Aorta (tissue), 5 donors: ENCODE measurements at places on chromosomes 3 and 15. TPM values are rescaled to one million over a fixed set of nuclear protein-coding genes. Genes with fewer than 3 reads are reported as not detected.
A peak's percentile ranks its signal among the peaks of the same experiment; 100 is the strongest.

GRCh38 chr3:149959443-149959842 is 11.3 kb downstream of the PFN2 start:
- no peak for DNase-seq

GRCh38 chr3:141523615-141524375 is 37.0 kb downstream of the RASA2 start:
- DNase-seq = no peak

- no peak for DNase-seq
These were observed 115.5 kb upstream of the NECTIN3 start for GRCh38 chr3:110956081-110956480.

GRCh38 chr3:73427048-73427706 is 197.6 kb downstream of the PDZRN3 start:
- DNase-seq = no peak

DNA sequence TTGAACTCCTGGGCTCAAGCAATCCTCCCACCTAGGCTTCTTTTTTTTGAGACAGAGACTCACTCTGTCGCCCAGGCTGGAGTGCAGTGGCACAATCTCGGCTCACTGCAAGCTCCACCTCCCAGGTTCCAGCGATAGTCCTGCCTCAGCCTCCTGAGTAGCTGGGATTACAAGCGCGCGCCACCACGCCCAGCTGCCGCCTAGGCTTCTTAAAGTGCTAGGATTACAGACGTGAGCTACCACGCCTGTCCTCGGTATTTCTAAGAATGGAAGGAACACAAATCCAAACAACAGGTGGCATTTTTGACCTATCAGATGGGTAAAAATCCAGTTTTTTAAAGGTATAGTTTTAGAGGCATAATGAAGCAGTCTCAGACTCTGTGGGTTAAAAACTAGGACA is 113.8 kb downstream of the ANP32A start:
- DNase-seq = no peak

DNA sequence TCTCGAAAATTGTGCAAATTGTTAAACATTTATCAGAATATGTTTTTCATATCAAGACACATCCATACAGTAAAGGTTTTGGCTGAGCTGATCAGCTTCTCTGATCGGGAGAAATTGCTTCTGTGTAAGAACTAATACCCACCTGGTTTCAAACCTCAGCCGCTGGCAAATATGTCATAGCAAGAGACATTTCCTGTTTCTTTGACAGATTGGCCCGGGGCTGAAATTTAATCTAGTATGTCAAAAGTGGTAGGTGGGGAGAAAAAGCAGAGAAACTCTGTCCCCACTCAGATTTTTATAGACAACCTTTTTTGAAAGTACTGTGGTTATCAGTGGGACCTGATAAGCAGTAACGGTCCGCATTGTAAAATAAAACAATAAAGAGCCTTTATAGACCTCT is 88.8 kb upstream of the SLC24A5 start:
- DNase-seq = no peak

ADAMTS7 gene
- polyA plus RNA-seq = 3.9 TPM

- peak; percentile 57 for DNase-seq
These were observed 12.3 kb downstream of the BOC start for GRCh38 chr3:113223475-113224281.

LRRFIP2 gene
- 44.5 TPM for polyA plus RNA-seq

DNA sequence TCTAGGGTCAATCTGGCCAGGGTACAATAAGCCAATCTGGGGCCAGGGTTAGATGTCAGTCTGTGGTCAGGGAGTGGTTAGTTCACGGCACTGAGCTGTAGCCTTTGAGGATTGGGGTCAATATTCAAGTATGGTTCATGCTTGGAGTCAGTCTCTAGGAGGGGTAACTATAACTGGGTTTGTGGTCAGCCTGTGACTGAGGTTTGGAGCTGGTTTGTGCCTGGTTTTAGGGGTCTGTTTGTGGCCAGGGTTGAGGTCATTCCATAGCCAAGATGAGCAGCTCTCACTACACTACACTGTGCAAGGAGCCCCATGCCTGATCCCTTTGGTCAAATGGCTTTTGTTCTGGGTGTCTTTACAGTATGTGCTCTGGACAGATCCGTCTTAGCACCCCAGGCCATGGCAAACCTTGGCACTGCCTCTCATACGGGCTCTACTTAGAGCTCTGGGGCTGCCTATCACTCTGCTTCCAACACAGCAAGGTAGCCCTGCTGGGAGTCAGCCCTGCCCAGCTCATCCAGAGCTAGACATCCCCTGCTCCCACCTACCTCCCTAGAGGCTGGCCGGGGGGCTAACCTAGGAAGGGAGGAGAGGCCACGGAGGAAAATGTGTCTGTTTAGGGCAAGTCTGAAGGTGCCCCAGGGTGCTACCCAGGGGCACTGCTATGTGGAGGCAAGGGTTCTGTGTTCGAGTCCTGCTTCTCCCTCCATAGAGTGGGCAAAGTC is 63.3 kb upstream of the CORO2B start:
- DNase-seq = no peak

MNS1 gene
- 2.5 TPM for polyA plus RNA-seq

DNA sequence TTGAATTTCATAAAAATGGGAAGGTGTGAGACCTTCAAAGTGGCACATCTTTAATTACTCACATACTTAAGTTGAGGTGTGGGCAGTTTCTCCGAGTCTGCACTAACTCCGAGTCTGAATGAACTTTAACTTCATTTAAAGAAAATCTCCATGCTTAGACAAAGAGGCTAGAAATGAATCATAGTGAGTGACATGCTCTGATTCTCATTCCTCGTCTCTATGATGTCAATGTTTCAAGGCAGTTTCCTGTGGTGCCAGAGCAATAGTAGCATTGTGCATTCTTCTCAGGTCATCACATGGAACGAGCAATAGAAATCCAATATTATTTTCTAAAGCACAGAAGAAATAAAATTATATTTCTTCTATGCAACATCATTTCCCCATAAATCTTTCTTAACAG is 224.8 kb downstream of the KCNMB2 start:
- no peak for DNase-seq

DNA sequence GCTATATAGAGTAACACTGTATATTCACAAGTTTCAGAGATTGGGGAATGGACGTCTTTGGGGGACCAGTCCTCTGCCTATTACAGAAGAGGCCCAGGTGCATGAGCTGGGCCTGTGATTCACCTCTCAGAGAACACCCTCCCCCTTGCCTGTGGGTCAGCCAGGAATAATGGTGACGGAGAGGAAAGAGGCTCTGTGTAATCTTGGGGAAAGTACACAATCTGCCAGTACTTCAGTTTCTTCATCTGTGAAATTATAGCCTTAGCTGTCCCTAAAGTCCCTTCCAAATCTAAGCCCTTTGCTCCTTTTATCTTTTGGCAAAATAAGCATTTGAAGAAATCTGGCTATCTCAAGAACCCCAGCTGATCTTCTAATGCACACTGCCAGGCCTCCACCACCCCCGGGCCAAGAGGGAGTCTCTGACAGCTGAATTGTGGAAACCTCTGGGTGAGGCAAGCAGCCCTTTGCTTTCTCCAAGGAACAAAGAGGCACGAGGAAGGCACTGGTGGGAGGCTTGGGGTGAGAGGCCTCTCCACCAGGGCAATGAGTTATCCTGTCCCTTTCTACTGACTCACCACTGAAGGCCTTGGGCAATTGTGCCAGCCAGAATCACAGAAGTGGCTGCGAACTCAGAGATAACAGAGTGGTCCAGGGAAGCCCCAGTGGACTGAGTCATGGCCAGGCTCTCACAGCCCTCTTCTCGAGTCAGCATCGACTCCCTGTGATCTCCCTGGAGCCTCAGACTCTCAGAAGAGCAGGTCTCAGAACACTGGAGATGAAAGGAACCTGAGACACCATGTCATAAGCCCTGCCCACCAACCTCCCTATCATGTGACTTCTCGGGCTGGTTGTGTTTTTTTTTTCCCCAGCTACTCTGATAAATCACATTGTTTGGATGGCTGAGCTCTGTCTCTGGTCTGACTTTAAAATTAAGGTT is 31.8 kb downstream of the CCNL1 start:
- DNase-seq = peak; percentile 73

- DNase-seq = no peak
These were observed 106.6 kb upstream of the SEMA6D start for GRCh38 chr15:47610736-47611135.

ZNF710 gene
- 9.0 TPM for polyA plus RNA-seq

DNA sequence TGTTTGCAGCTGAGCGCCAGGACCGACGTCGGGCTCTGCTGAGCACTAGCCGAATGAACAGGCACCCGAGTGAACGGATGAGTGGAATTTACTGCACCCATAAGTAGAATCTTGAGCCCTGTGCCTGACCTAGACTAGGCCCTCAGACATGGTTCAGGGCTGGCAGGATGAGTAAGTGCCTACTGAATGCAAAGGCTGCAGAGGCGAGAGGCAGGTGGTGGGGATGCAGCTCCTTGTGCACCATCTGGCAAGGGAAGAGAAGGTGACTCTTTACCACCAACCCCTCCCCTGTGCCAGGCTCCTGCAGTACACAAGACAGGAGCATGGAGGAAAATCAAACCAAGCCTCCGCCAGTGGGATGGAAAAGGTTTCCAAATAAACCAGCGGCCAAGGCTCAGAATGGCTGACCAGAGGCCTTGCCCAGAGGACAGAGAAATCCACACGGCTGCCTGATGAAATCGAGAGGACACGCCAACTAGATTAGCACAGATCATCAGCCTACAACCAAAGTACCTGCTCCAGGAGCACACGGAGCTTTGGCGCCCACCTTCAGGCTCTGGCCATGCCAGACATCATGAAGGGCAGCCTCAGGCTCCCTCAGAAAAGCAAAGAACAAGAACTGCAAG is 141.7 kb upstream of the IQSEC1 start:
- peak; percentile 30 for DNase-seq

DNA sequence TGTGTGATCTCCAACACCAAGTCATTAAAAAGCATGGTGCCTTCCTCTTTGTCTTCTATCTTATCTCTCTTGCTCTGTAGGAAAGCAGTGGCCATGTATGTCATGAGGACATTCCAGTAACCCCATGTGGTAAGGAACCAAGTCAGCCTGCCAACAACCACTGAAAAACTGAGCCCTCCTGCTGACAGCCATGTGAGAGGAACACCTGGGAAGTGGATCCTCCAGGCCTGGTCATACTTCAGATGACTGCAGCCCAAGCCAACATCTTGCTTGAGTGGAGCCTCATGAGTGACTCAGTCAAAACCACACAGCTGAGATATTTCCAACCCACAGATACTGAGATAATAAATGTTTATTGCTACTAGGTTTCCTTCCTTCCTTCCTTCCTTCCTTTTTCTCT is 597.3 kb downstream of the ZIC1 start:
- DNase-seq = no peak

ZNF385D gene
- polyA plus RNA-seq = 13.9 TPM

DNA sequence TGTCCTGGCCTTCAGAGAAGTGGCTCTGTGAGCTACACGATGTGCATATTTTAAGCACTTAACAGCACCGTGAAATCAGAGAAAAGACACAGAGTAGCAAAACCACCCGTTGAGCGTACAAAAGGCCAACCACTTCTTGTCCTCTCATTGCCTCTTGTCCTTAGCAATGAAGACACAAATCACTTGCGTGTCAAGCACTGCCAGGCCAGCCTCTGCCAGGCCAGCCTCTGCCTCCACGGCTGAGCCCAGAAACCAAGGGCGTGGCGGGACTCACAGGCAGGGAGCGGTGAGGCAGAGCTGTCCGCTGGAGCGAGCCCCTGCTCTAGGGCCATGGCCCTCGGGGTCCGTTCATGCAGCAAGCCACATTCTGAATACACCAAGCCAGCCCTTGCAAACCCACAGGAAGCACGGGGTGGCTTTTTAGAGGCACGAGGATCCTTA is 4.0 kb downstream of the MUC4 start:
- DNase-seq = peak; percentile 50

DNA sequence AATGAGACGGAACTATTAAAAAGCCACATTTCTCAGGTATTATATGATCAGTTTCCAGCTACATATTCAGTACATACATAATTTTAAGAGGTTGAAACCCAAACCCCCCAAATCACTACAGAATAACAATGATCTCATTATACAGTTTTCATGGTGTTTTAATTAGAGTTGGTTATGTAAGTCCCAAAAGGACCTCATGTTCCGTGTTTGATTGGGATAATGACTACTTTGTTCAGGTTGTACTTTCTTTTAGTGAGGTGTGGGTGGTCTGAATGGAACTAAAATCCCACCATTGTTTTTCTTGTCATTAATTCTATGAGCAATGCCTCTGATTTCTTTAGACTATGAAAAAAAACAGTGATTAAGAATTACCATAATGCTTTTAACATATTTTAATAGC is 905.6 kb downstream of the NAALADL2 start:
- DNase-seq = no peak

- DNase-seq = peak; percentile 73
These were observed 8.6 kb downstream of the TLR9 start for GRCh38 chr3:52216585-52217408.

DNA sequence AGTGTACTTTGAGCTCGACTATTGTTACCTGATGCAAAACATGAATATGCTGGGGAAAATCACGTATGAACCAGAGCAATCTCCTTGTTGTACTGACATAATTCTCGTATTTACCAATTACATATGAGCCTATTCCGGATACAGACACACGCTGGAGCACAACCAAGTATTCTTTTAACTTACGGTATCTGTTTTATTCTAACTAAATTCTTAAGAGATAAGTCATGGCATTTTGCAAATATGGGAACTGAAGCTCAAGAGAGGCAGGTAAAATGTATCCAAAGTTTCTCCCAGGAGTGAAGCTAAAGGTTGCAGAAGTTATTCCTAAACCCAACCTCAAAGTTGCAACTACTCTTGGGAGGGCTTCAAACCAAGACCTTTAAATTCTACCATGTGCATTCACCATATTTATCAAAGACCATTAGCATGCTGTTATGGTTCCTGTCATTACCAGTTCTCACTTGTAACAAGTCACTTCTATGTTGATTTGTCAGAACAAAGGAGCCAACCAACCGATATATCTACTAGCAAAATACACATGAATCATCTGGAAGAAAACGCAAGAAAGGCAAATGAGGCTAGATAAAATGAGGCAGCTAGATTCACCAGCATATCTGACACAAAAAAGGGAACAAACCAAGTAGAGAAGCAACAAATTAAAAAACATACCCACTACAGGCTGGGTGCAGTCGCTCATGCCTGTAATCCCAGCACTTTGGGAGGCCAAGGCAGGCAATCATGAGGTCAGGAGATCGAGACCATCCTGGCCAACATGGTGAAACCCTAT is 17.8 kb downstream of the TBL1XR1 start:
- no peak for DNase-seq

HGD gene
- polyA plus RNA-seq = 10.0 TPM

PDIA3 gene
- 156 TPM for polyA plus RNA-seq

NTRK3 gene
- polyA plus RNA-seq = 8.9 TPM

DNA sequence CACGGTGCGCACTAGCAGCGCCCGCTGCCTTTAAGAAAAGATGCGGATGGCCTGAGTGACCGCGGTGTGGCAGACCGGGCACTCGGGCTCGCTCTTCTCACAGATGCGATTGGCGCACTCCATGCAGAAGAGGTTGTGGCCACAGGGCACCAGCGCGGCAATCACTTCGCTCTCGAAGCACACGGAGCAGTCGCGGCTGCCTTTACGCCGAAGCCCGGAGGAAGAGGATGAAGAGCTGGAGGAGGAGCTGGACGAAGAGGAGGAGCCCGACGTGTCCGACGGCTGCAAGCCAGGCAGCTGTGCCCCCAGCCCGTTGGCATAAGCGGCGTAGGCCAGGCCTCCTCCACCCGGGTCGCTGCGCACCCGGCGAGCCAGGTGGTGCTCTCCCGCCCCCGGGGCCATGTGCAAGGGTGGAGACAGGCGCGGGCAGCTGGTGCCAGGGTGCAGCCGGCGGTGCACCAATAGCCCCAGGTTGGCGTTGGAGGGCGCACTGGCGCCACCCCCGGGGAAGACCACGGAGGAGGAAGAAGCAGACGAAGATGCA is 2.6 kb downstream of the MEX3B start:
- DNase-seq = peak; percentile 43

- no peak for DNase-seq
These were observed 36.1 kb upstream of the EPHB3 start for GRCh38 chr3:184525337-184526087.

PAK6 gene
- not detected for polyA plus RNA-seq

TMEM40 gene
- polyA plus RNA-seq = 0.50 TPM

PLSCR5 gene
- not detected for polyA plus RNA-seq
